ENCODE measurements at places on chromosomes 13 and 19.

DNA sequence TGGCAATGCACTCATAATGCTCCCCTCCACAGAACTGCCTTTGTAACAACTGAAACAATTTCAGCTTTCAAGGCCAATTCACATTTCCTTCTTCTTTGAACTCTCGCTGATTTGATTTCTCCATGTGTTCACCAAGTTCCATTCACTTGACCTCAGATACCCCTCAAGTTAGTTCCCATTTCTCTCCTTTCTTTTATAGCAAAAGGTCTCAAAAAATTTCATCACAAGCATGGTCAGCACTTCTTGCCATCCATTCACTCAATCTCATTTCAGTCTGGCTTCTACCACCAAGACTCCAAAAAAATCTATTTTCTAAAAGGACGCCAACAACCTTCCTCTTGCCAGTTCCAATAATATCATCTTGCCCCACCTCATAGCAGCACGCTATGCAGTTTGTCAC lies 135.7 kb downstream of the DIAPH3 start:
- no peak for DNase-seq

- DNase-seq: no peak
Measured at GRCh38 chr13:73140801-73141200, 82.0 kb downstream of the KLF5 start.

- DNase-seq: no peak
Measured at GRCh38 chr19:43763473-43763939, 8.7 kb upstream of the SMG9 start.

DNA sequence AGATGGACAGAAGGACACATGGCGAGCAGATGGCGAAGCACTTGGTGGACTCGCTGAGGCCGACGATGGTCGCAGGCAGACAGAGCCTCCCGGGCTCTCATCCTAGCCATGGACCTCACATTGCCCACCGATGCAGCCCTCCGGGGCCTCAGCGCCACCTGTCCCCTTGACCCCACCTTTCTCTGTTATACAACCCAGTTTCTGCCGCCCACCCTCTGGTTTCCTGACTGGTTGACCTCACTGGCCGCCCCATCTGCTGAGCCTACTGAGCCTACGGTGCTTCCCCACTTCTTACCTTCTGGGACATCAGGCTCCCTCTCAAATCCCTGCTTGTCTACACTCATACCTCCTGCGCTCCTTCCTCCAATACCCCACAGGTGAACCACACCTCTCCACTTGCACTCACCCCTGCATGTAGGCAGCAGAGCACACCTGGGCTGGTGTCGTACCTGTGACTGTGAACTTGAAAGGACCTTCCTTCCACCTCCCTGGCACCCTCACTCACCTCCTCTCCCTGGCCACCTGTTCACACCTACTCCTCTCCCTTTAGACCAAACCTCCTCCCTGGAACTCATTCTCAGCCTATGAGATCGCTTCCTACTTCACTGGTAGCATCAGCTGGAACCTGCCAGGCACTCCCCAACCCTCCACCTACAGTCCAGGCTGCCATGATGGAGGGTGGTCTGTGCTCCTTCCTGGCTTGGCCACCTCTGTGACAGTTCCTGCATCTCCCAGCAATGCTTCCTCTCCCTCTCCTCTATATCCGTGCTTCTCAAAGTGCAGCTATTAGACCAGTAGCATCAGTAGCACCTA lies 36.1 kb downstream of the HPN start:
- DNase-seq: no peak

GRCh38 chr13:21365574-21365973 lies 93.5 kb downstream of the ZDHHC20 start:
- DNase-seq: peak; percentile 3

GRCh38 chr19:43425567-43426392 lies 11.1 kb downstream of the TEX101 start:
- DNase-seq: no peak

GRCh38 chr19:33879818-33880575 lies 83.3 kb downstream of the KCTD15 start:
- no peak for DNase-seq

DNA sequence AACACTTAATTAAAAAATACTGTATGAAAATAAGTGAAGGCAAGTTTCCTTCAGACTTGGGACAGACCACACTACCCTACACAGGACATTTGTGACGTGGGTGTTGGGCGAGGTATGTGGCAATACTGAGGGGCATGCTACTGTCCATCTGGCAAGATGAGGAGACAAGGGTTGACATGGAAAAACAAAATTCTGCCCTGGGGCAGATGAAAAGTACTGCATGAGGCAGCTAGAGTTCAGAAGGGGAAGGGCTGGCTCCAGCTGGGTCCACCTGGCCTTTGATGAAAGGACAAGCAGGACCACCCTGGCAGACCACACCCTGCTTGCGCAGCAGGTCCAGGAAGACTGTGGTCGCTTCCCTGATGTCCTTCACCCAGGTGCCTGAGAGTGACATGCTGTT lies 43.2 kb downstream of the LATS2 start:
- DNase-seq: no peak

DNA sequence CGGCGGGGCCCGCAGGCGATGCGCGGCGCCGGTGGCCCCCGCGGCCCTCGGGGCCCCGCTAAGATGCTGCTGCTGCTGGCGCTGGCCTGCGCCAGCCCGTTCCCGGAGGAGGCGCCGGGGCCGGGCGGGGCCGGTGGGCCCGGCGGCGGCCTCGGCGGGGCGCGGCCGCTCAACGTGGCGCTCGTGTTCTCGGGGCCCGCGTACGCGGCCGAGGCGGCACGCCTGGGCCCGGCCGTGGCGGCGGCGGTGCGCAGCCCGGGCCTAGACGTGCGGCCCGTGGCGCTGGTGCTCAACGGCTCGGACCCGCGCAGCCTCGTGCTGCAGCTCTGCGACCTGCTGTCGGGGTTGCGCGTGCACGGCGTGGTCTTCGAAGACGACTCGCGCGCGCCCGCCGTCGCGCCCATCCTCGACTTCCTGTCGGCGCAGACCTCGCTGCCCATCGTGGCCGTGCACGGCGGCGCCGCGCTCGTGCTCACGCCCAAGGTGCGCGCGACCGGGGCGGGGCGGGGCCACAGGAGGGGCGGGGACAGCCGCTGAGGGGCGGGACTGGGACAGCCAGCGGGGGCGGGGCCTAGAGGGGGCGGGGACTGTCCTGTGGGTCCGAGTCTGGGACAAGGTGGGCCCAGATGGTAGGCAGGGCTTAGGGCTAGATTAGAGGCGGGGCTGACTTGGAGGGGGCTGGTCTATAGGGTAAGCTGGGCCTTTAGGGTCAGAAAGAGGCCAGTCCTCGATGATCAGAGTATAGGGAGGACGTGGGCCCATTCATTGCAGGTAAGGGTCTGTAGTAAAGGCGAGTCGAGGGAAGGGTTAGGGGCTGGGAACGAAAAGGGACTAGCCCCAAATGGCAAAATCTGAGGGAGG lies 5.1 kb downstream of the GRIN2D start:
- DNase-seq: peak; percentile 61
